ENCODE measurements at places on chromosomes 6 and 20. TPM values are rescaled to one million over a fixed set of nuclear protein-coding genes. Genes with fewer than 3 reads are reported as not detected.

ZNFX1 gene
- 23.5 TPM for polyA plus RNA-seq

MEI4 gene
- polyA plus RNA-seq: not detected

C6orf15 gene
- polyA plus RNA-seq: not detected

PNLDC1 gene
- 0.36 TPM for polyA plus RNA-seq

OARD1 gene
- polyA plus RNA-seq: 33.4 TPM

PRDM1 gene
- polyA plus RNA-seq: 0.64 TPM

ADGRF5 gene
- 10.8 TPM for polyA plus RNA-seq

RAET1G gene
- not detected for polyA plus RNA-seq

TLDC2 gene
- polyA plus RNA-seq: not detected

ARMH2 gene
- polyA plus RNA-seq: not detected
